GM12865 (cell line): ENCODE measurements at places on chromosomes 16 and 17.

GRCh38 chr16:79564671-79565107 lies 35.8 kb downstream of the MAF start:
- no peak for DNase-seq

DNA sequence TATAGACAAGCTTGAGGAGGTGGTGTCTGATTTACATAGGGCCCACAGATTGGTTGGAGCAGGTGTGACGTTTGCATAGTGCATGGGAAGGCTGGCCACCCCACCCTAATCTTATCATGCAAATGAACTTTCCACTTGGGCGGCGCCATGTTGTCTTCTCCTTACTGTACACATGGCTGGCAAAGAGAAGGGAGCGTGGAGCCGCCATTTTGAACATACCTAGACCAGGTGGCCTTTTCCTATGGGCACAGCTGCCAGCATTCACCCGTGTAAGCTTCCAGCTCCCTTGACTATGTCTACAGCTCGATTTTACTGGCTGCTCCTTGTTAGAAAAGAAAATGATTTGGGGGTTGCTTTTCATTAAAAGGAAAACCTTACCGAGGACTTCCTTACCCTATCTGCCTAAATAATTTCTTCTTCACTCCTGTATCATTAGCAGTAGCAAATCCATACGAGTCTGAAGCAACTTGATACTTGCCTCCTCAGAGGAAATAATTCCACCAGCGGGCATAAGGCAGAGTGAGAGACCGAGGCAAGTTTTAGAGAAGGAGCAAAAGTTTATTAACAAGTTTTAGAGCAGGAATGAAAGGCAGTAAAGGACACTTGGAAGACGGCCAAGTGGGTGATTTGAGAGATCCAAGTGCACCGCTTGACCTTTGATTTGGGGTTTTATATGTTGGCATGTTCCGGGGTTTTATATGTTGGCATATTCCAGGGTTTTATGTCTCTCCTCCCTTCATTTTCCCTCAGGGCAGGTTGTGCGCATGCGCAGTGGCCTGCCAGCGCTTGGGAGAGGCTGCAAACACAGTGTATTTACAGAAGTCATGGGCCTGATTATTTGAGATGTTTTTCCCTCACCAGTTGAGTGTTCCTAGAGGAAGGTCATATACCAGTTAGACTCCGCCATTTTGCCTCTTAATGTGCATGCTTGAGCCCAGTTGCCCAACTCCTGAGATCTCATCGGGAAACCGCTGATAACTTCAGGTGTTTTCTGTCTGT lies 65.7 kb downstream of the MARF1 start:
- no peak for DNase-seq

DNA sequence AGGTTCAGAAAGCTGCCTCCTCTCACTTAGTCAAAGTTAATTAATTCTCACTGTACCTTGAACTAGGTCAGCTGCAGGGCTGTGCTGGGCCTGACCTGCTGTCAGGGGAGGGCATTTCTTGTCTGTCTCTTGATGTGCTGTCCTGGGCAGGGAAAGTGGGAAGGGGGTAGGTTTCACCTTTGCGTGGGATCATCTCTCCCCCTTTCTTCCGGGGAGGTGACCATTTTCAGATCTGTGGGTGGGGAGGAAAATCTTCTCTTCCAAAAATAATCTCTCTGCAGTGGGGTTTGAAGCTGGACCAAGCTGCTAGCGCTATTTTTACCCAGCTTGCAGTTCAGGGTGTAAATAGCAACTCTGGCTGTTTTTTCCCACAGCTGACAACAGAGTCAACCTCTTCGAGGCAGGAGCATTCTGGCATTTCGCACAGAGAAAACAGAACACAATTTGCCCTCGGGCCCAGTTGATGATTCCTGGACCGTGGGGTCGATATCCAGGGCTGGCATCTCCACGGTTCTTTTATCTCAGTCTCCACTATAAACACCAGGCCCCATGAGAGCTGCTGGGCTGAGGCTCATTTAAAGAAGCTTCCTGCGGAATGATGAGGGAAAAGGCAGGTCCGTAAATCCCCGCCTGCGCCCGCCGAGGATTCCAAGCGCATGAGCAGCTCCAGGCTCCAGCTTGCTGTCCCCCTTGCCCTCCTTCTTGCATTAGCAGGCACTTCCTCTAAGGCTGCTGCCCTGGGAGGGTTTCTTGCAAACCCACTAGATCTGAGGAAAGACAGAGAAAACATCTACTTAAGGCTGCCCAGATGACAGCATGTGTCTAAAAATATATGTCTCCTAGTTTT lies 93.9 kb downstream of the YPEL2 start:
- no peak for DNase-seq

- DNase-seq = no peak
Observed at GRCh38 chr16:19696328-19696727, 21.7 kb downstream of the KNOP1 start.

DNA sequence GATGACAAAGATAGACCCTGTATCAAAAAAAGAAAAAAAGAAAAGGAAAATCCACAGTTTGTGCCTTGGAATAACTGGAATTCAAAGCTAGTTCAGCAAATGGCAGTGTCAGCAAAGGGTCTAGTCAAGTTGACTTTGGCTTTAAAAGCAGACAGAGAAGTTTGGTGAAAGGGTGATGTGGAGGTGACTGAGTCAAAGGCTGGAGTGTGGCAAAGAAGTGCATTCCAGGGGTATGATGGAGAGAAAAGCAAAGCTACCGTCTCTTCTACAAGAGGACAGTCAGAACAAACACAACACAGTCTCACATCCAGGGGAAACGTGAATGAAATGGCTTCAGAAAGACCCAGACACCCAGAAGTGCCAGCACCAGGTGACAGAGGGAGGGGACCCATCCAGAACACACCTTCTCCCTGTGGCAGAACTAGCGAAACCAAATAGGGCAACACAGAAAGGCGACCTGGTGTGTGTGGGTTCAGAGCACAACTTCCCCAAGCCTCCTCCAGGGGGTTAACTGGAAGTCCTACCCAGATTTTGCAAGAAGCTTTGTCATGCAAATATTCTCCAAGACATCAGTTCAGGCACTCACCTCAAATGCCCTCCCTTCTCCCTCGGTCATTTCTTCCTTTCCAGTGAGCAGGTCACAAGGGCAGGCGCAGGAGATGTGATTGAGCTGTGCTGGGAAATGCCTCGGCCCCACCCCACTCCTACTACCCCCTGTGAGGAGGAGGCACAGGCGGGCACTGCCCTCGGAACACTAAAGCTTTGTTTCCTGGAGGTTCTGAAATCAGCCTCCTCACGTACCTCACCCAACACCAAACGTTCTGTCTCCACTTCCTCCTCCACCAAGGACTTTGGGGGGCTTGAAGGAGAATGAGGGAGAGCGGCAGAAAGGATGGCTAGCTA lies 481.9 kb downstream of the SOX9 start:
- peak; percentile 32 for DNase-seq

DNA sequence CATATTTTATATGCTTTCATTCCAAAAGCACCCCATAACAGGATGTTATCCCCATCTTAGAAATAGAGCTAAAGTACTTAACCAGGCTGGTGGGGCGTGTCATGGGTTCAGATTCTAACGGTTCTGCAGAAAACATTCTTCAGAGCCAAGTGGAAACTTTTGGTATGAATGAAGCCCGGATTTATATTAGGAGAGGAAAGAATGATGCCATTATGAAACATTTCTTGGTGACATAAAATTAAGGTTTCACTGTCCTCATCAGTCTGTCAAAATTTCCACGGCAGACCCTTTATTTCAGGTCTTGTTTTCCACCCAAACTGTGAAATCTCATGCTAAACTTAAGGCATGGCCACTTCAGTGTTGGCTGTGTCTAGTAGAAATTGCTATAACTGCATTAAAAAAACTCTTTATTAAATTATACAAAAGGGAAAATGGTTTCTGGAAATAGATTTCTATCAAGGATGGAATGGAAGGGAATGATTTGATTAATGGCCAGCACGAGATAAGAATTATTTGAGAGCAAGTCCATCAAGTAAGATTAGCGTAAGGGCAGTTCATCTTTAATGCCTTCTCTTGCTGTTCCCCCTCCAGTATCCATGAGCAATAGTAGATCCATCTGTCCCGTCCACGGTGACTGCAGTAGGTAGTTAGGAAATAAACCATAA lies 11.7 kb downstream of the PRKCA start:
- no peak for DNase-seq

GRCh38 chr16:23959752-23960072 lies 123.9 kb downstream of the PRKCB start:
- no peak for DNase-seq

GRCh38 chr16:47036201-47036600 lies 62.7 kb upstream of the DNAJA2 start:
- no peak for DNase-seq

DNA sequence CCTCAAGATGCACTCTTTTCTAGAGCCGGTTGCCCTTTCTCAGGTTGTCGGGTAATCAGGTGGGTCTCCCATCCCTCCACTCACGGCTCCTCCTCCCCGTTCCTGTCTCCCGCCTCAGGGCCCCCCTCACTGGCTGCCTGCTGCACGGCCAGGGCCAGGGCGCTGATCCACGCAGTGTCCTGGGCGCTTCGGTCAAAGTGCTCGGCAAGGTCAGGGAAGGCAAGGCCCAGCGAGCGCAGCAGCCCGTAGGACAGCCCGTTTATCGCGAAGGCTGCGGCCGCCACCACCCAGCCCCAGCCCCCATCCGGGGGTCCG lies 753 bp downstream of the SLC16A11 start:
- DNase-seq = no peak

DNA sequence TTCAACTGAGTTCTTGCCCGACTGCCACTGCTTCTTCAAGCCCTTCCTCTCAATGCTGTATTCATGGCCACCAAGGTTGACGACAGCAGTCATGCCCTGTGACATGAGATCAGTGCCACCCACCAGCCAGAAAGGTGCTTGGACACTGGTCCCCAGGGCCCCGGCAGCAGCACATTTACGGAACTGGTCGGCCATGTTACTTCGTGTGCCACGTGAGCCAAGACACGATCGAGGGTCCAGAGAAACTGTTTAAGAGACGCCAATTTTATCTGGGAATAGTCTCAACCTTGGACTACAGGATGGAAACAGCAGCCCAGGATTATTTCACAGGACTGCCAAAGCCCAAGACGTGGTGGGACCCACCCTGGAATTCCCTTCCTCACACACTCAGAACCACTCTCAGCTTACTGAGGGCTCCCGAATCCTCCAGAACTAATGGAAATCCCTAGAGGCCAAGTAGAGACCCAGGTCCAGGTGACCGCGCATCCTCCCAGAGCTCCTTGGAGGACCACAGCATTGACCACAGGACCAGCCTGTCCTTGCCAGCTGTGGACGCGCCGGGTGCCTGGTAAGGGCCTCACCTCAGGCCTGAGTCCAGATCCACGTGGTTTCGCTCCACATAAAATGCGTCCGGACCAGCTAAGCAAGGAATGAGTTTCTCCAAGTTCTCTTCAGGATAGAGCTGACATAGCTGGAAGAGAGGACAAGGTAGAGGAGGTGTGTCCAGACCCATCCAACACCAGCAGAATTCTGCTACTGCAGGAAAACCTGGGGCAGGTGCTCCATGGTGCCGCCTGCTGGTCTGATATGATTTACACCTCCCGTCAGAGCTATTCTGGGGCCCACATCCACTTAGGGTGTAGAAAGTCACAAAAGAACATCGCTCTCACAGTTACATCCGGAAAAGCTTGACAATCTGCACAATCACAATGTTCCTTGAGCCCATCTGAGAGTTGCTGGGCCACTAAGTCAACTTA lies 28.2 kb downstream of the MAP1LC3B start:
- no peak for DNase-seq

GRCh38 chr17:44786551-44787081 lies 27.8 kb downstream of the ADAM11 start:
- no peak for DNase-seq

- DNase-seq = peak; percentile 88
Observed at GRCh38 chr17:80891397-80892018, 100.1 kb upstream of the CHMP6 start.

- DNase-seq = no peak
Observed at GRCh38 chr17:39601758-39602532, 5.8 kb downstream of the NEUROD2 start.

DNA sequence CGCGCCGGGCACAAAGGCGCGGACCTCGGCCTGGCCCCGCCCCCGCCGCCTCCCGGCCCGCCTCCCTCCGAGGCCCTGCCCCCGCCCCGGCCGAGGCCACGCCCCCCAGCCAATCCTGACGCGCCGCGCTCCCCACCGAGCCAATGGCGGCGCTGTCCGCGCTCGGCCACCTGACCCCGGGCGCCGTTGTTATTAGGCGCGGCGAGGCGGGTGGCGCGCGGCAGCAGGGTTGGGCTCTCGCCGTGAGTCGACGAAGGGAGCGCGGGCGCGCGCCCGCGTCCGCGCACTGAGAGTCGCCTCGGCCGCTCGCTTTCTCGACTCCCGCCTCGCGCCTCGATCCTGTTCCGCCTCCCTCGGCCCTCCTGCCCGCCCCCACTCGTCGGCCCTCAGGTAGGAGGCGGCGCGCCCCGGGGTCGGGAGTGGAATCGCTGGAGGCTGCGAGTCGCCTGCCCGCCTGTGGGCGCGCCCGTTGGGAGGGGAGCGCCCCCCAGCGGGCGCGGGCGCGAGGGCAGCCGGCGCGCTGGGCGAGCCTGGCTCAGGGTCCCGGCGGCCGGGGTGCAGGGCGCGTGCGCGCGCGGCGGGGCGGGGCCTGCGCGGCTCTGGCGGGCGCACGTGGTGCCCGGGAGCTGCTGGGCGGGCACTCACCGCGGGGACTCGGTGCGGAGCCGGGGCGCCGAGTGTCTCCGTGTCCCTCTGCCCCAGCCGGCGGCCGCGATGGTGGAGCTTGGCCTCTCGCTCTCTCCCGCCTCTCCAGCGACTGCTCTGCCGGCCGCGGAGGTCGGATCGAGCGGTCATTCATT lies 405 bp upstream of the CBLN1 start:
- peak; percentile 91 for DNase-seq

DNA sequence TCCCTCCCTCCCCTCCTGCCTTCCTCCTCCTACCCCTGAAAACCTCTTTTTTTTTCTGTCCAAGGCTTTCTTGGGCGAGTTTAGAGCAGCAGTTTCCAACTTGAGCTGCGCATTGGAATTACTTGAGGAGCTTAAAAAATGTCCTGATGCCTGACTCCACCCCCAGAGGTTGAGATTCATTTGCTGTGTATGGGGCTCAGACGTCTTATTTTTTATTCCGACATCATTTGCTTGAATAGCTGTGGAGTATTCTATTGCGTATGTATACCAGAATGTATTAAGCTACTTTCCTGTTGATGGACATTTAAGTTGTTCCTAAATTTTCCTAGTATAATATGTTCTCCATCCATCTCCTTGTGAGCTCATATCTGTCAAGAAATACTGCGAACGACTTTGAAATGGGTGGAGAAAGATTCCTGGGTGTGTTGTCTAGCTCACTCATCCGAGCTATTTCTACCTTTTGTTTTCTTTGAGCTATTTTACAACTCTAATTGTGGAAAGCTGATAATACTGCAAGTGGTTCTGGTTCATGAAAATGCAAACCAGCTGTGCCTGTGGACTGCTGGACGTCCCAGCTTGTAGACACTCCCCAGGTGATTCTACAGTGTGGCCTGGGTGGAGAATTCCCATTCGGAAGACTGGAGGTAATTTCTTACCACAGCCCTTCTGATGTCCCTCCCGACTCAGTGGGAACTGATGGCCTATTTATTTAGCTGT lies 40.5 kb downstream of the CMIP start:
- DNase-seq = no peak

DNA sequence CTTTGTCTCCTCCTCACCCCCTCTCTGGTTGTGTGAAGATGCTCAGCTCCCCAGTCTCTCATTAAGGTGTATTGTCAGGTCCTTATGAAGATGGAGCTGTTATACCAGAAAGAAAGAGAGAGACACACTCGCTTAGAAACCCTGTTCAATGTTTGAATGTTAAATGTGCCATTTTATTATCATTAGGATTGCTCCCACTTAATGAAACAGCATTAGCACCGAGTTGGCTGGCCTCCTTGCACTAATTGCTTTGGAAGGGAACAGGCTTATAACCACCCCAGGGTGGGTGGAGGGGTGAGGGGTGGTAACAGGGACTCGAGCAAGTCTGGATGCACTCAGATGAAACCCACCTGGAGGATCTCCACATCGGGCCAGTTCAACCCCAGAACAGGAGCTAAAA lies 14.4 kb downstream of the PIPOX start:
- DNase-seq = no peak
